ENCODE measurements at places on chromosomes 6 and 20.

DNA sequence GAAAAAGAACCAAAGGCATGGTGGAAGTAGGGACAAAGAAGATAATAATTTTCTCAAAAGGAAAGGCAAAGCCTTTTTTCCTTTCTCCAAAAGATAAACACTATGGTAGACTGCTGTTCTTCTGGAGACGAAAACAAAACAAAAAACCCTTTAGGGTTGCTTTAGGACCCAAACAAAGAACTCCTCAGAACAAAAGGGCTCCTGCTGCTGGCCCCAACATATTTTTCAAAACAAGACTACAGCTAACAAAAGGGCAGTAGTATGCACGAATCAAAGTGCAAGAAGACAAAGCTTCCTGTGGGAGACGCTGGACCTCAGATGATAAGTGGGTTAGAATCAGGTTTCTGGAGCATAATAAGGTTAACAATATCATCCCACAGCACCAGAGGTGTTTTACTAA lies 15.8 kb downstream of the NCOA5 start:
- no peak for DNase-seq

DNA sequence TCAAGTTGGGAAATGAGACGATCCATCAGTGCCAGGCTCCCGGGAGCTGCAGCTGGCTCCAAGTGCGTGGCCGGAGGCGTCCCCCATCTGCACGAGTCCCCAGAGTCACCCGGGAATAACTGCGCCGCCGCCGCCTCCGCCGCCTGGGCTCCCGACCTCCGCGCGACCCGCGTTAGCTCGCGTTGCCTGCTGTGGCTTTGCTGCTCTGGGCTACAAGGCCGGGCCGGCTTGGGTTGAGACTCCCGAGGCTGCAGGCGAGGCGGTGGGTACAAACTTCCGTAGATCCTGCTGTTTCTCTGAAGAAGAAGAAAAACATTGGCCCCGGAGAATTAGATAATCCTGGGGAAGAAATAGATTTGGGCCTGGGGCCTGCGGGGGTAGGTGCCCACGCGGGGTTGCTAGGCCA lies 7.4 kb upstream of the LAMP5 start:
- DNase-seq, result no peak

GRCh38 chr6:129882510-129883023 lies 21.5 kb upstream of the TMEM244 start:
- no peak for DNase-seq

GRCh38 chr20:60984666-60985065 lies 267.4 kb upstream of the CDH4 start:
- no peak for DNase-seq

DNA sequence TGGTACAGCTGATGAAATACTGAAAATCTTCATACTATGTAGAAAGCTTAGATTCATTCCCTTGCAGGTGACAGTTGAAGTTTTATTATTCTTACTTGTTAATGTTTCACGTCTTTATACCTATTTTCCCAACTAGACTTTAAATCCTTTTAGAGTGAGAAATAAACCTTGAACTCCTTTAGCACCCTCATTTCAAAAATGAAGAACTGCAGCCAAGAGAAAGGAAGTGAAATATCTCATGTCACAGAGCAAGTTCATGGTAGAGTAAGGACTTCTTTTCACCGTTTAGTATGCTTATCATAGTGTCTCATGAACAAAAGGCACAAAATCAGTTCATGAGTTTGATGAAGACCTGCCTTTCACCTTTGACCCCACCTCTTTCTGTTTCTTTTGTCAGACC lies 38.5 kb downstream of the ORC3 start:
- DNase-seq, result no peak

- no peak for DNase-seq
Observed at GRCh38 chr6:43762966-43763695, 6.9 kb upstream of the VEGFA start.

- no peak for DNase-seq
Observed at GRCh38 chr20:38133680-38134426, 31.2 kb downstream of the TGM2 start.
